Activated T-helper 17 cell treated with anti-CD3 and anti-CD28 coated beads, Interleukin-2, amount 50 U/mL, for 72 hours (primary cell): ENCODE measurements at places on chromosomes 2 and 18. TPM values are rescaled to one million over a fixed set of nuclear protein-coding genes. Genes with fewer than 3 reads are reported as not detected.

Gene SIGLEC15
- total RNA-seq: not detected

GRCh38 chr2:96964221-96964905, 22.0 kb downstream of the FAM178B start:
- no peak for ATAC-seq

Gene FBXO15
- 2.6 TPM for total RNA-seq

Gene LBX2
- 0.39 TPM for total RNA-seq

GRCh38 chr2:208386541-208386940, 20.1 kb upstream of the PTH2R start:
- ATAC-seq: no peak

GRCh38 chr2:160014227-160014626, 48.2 kb downstream of the PLA2R1 start:
- ATAC-seq: no peak

GRCh38 chr2:22497789-22498188, 887.2 kb upstream of the KLHL29 start:
- no peak for ATAC-seq

DNA sequence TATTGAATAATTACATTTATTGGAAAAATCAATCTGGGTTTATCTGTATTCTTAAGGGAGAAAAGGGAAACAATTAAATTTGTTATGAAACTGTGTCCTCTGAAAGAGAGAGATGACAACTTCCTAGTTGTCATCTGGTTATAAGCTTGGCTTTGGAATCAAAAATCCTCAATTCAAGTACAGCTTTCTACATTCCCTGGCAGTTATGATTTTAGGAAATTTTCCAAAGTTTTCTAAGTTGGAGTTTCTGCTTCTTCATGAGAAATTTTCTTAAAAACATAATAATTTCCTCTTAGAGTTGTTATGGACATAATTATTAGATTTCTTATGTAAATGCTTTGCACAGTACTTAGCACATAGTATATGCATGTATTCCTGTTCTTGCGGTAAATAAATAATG, 625.6 kb upstream of the SLC39A10 start:
- no peak for ATAC-seq

GRCh38 chr2:133169274-133169912, 398.9 kb downstream of the NCKAP5 start:
- no peak for ATAC-seq

Gene TEKT4
- total RNA-seq: not detected

- ATAC-seq: no peak
Observed at GRCh38 chr2:185222311-185222710, 516.3 kb upstream of the FSIP2 start.

Gene TACR1
- not detected for total RNA-seq

GRCh38 chr2:238107525-238108422, 7.6 kb downstream of the ESPNL start:
- no peak for ATAC-seq

DNA sequence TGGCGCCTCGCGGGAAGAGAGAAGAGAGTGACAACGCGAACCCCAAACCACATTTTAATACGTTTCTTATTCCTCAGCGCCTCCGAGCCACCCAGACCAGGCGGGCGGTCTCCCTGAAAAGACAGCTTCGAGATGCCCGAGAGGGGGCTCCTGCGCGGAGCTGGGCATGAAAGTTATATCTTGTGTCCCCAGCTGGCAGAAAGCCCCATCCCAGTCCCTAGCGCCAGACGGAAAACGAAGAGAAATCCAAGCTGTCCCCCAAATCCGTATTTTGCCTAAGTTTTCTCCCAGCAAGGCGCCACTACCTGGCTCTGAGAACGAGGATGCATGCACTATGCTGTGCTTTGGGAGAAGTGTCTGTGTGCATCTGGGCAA, 797 bp downstream of the NXPH2 start:
- no peak for ATAC-seq

- ATAC-seq: no peak
Observed at GRCh38 chr2:237259201-237259600, 154.8 kb downstream of the COL6A3 start.

DNA sequence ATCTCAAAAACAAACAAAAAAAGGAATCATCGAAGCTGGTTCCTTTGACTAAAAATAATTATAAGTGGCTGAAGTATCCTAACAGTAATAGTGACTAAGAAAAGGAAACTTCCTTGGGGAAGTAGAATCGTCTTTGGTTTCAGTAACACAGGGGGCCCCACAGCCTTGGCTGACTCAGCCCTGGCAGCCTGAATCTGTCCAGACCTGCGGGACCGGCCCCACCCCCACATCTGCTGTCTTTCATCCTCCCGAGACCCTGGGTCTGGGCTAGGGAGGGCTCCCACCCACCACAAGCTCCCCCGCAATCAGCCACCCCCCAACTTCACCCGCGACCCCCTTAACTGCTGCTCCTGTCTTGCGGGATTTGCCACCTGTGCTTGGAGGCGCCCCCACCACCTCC, 1452.6 kb upstream of the ACVR2A start:
- no peak for ATAC-seq

GRCh38 chr2:160406591-160407392, 86.8 kb downstream of the RBMS1 start:
- ATAC-seq: peak; percentile 73

Gene RBKS
- 10.0 TPM for total RNA-seq

- ATAC-seq: no peak
Observed at GRCh38 chr2:102139851-102140250, 2.7 kb upstream of the IL1R1 start.

DNA sequence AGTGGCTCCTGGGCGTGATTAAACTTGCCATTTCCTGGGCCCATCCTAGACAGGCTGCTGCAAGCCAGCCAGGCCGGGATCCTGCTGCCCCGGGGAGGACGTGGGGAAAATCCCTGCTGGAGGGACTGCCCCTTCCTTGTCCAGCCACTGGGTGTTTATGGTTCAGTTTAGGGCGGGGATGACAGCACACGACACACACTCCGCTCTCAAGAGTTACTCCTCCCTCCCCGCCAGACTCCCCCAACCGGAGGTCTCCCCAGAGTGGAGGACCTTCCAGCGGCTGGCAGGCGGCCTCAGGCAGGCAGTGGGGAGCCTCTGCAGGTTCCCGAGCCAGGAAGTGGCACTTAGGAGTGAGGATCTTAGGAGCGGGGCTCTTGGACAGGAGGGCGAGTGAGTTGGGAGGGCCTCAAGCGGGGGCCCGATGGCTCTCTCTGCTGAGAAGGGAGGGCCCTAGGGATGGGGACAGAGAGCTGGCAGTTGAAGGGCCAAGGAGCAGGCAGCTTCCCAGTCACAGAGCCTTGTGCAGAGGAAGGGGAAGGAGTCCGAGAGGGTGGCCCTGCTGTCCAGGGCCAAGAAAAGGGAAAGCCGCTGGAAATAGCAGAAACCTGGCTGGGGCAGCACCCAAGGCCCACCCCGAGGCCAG, 5.7 kb upstream of the GPR35 start:
- ATAC-seq: peak; percentile 23

Gene ANKMY1
- 28.8 TPM for total RNA-seq

DNA sequence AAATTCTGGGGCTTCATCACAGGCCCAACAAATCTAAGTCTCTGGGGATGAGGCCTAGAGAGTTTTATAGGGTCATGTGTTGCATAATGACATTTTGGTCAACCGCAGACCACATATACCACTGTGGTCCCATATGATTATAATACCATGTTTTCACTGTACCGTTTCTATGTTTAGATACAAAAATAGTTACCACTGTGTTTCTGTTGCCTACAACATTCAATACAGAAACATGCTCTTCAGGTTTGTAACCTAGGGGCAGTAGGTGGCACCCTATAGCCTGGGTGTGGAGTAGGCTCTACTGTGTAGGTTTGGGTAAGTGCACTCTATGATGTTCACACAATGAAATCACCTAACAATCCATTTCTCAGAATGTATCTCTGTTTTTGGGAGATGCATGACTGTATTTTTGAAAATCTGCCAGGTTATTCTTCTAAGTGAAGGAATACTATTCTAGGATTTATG, 485.2 kb downstream of the PTPRM start:
- peak; percentile 75 for ATAC-seq

Gene SOS1
- 116 TPM for total RNA-seq

GRCh38 chr2:196481324-196481697, 158.2 kb upstream of the CCDC150 start:
- no peak for ATAC-seq

Gene TBC1D8
- 0.45 TPM for total RNA-seq

- no peak for ATAC-seq
Observed at GRCh38 chr18:71189581-71189980, 900.7 kb downstream of the SOCS6 start.

Gene COL4A3
- total RNA-seq: 0.42 TPM

DNA sequence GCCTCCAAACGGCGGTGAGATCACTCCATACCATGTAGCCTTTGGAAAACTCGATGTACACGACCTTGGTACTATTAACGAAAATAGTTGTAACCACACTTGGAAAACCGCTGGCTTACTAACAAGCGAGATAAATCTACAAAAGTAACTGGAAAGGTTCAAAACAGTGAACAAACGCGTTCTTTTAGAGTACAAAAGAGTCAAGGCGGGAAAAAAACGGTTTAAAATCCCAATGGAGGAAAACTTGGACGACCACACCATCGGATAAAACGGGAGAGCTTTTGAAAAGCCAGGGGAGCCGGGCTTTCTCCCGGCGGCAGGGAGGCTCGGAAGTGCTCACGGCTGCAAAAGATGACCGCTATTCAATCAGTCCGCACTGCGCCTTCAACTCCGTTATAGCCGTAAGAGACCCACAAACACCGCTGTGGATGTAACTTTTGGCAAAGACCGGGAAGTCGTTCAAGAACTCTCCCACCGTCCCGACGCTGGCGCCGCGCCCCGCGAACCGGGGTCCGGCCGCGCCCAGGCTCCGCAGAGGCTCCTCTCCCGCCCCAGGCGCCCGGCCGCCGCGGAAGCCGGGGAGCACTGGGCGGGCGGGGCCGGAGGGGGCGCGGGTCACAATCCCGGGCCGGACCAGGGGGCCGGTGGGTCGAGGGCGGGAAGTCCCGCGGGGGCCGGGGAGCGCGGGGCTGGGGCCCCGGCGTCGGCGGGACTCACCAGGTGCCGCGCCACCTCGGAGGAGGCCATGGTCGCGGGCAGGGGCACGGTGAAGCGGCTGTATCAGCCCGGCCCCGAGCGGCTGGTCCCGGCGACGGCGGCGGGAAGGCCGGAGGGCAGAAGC, 465 bp downstream of the SEPTIN10 start:
- ATAC-seq: peak; percentile 8

GRCh38 chr2:43184339-43184895, 42.0 kb downstream of the ZFP36L2 start:
- peak; percentile 98 for ATAC-seq

Gene TDRD15
- total RNA-seq: 0.13 TPM

GRCh38 chr2:204039298-204039838, 102.8 kb downstream of the ICOS start:
- no peak for ATAC-seq

Gene SPAG16
- total RNA-seq: 7.2 TPM

- ATAC-seq: no peak
Observed at GRCh38 chr18:33923980-33924379, 300.7 kb downstream of the NOL4 start.

Gene LAMA1
- not detected for total RNA-seq

DNA sequence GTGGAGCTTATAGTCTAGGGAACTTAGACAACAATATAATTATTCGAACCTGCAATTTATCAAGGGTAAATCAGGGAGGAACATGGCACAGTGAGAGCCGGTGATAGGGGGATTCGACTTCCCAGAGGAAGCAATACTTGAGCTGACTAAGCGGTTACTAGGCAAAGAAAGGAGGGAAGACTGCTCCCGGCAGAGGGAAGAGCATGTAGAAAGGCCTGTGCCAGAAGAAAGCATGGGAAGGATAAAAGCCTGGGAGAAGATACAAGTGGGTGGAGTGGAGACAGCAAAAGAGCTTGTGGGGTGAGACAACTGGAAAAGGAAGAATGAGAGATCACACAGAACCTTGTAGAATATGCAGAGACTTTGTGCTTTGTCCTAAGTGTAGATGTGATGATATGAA, 93.3 kb downstream of the MARCHF4 start:
- ATAC-seq: no peak

Gene EHBP1
- total RNA-seq: 22.0 TPM

- peak; percentile 76 for ATAC-seq
Observed at GRCh38 chr2:38581193-38582147, 21.3 kb downstream of the HNRNPLL start.

Gene NPHP1
- total RNA-seq: 0.98 TPM

DNA sequence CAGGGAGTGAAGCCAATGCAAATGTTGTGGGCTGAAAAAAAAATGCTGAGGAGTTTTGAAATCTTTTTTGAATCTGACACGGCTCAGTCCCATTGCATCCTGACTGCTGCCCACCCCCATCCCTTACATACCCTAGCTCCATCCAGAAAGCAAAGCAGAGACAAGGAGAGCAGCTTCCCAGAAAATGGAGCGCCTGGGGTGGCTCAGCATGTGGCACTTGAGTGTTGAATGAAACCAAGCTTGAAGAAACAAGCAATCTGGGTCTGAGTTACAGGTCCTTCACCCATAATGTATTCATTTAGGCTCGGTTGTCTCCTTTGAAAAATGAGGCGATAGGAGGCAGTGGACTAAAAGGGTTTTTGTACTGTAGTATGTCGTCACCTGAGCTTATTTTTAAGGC, 244.2 kb upstream of the ACVR2A start:
- ATAC-seq: no peak

Gene CXCR4
- 330 TPM for total RNA-seq

GRCh38 chr2:60046529-60046928, 506.9 kb downstream of the BCL11A start:
- ATAC-seq: no peak

DNA sequence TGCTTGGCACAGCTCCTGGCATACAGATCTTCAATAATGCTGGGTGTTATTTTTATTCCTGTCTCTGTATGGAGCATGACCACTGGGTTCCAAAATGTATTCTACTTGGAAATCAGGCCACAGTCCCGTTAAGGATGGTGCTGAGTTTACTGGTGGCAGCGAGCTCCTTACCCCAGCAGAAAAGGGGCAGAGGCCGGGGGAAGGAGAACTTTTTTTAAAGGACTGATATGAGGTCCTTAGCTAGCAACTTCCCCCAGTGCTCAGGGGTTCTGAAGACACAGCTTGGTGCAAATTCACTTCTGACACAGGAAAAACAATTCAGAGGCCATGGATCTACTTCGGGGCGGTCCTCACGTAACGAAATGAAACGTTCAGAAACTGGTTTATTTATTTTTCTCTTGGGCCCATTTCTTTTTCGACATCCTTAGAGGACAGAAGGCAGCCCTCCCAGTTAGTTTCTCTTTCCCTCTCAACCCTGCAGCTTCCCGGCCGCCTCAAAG, 872 bp downstream of the RDH14 start:
- peak; percentile 0 for ATAC-seq

GRCh38 chr2:18790509-18791171, 201.3 kb upstream of the NT5C1B start:
- no peak for ATAC-seq

- ATAC-seq: no peak
Observed at GRCh38 chr2:179793238-179793637, 68.2 kb downstream of the ZNF385B start.
